ENCODE measurements at places on chromosomes 6 and 20. TPM values are rescaled to one million over a fixed set of nuclear protein-coding genes. Genes with fewer than 3 reads are reported as not detected.

Gene TRIM15
- total RNA-seq: not detected

Gene MAK
- not detected for total RNA-seq

Gene PRND
- not detected for total RNA-seq

Gene SFTA2
- not detected for total RNA-seq

Gene ABHD12
- total RNA-seq: 28.3 TPM

Gene FANCE
- 12.8 TPM for total RNA-seq

Gene HS3ST5
- not detected for total RNA-seq

Gene RBBP9
- total RNA-seq: 10.2 TPM

Gene GHRH
- total RNA-seq: not detected

Gene MYCT1
- not detected for total RNA-seq

Gene MYBL2
- 35.8 TPM for total RNA-seq

Gene BANF2
- total RNA-seq: not detected

Gene FILIP1
- total RNA-seq: not detected

Gene SEMG2
- total RNA-seq: not detected

Gene HLA-DQB1
- 267 TPM for total RNA-seq

Gene IRF4
- 129 TPM for total RNA-seq

Gene RAET1G
- total RNA-seq: not detected

Gene GRM4
- total RNA-seq: not detected

Gene SYTL3
- total RNA-seq: 5.4 TPM
